ENCODE measurements at places on chromosomes 7 and 10.

DNA sequence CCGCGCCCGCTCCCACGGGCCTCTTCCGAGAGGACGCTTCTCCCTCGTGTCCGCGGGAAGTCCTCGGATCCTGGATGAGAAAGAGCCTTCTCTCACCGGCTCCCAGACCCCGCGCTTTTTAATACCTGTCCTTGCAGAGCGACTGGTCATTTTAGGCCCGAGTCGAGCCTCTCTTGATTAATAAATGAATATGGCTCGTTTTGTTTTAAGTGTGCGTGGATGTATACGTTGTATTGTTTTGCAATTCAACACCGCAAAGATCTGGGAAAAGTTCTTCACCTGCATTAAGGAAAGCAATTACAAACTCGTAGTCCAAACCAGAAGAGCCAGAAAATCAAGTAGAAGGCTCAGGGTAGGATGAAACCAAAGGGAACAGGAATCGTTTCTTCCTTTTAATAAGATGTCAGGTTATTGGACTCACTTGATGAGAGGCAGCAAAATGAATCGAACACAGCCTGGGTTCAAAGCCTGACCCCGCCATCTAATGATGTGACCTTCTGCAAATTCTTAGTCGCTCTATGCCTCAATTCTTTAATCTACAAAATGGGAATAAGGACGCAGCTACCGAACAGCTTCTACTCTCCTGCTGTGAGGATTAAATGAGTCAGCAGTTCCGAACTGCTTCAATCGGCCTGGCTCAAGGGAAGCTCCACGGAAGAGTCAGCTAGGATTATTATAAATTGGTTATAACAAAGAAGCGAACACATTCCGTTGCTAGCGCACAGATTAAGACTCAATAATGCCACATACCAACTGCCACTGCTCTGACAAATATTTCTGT lies 277.8 kb upstream of the NEBL start:
- DNase-seq, result peak; percentile 49

GRCh38 chr7:37690206-37690605 lies 6.6 kb downstream of the GPR141 start:
- DNase-seq, result no peak

- no peak for DNase-seq
These were observed 435.2 kb upstream of the AUTS2 start for GRCh38 chr7:69162931-69163670.

- DNase-seq, result no peak
These were observed 91.6 kb upstream of the ODAD2 start for GRCh38 chr10:28090506-28090905.

GRCh38 chr10:5595994-5596471 lies 70.4 kb downstream of the ASB13 start:
- no peak for DNase-seq

DNA sequence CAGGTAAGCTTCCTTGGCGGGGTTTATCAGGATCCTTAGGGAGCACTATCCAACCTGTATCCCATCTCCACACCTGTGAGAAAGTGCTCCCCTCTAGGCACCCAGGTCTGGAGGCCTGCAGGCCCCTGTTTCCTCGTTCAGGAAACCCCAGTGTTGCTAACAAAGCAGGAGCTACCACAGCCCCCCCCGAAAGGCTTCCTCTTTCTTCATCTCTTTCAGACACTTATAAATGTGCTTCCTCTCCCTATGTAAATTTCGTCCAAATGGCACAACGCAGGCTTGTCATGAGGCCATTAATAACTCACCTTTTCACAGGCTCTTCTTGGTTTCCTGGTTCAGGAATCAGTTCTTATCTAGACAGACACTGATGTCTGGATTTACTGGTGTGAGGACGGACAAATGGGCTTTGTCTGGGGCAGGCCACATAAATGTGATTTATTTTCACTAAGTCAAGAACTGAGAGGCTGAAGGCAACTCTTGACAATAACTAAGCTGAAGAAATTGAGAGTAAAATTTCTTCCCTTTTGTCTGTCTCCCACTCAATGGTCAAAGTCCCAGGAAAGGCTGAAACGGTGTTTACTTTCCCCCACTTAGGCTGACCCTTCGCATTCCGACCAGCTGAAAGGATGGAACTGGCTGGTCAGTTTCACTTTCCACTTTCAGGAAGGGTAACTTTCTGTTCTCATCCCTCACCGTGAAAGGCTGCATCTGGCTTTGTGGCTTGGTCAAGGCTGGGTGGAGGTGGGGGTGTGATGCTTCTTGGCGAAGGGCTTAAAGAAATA lies 46.8 kb downstream of the PIK3AP1 start:
- no peak for DNase-seq

GRCh38 chr7:590731-591551 lies 71.3 kb upstream of the PDGFA start:
- no peak for DNase-seq

GRCh38 chr7:96654630-96655188 lies 54.9 kb downstream of the SEM1 start:
- no peak for DNase-seq

GRCh38 chr7:47873762-47874161 lies 74.5 kb downstream of the PKD1L1 start:
- no peak for DNase-seq

DNA sequence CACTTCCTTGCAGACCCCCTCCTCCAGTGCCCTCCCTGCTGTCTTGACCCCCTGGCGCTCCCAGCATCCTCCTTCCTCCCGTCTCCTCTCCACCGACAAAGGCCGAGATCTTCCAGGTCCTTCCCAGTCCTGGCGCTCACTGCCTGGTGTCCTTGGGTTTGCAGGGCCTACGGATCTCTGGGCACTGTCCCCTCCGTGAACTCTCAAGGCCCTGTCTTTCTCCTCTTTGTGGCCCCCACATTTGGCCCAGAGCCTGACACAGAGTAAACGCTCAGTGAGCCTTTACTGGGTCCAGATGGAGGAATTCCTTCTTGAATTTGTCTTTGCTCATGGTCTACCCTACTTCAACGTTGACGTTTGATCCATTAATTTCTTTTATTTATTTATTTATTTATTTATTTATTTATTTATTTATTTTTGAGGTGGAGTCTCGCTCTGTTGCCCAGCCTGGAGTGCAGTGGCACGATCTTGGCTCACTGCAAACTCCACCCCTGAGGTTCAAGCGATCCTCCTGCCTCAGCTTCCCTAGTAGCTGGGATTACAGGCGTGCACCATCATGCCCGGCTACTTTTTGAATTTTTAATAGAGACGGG lies 29.7 kb downstream of the TMEM270 start:
- no peak for DNase-seq

GRCh38 chr7:134593530-134594392 lies 44.9 kb downstream of the AKR1B15 start:
- DNase-seq, result peak; percentile 75

- no peak for DNase-seq
These were observed 26.2 kb downstream of the CCDC6 start for GRCh38 chr10:59880019-59880717.

- no peak for DNase-seq
These were observed 451 bp downstream of the SRRT start for GRCh38 chr7:100875356-100875751.

DNA sequence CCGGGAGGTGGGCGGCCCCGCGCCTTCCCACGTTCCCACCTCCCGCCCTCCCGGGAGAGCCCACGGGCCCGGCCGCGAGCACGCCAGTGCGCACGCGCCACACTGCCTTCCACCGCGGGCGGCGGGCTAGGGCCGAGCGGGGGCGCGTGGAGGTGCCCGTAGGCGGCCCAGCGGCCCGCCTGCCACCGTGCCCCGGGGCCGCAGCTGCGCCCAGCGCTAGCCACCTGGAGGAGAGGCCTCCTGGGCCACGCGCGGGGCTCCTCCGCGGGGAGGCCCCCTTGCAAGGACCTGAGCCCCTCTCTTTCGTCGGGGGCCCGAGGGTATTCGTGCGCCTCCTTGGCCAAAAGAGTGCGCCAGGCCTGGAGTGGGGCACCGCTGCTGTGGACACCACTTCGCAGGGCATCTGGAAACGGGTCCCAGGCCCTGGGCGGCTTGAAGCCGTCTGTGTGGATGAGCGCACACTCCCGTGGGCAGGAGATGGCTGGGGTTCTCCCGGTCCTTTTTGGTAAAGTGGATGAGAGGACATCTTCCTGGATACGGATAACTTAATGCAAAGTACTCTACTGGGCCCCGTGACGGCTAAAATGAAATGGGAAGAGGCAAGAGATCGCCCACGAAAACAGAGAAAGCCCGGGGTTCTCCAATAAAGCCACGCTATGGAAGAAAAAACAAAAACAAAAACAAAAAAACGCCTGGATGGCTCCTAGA lies 9.0 kb upstream of the EBF3 start:
- DNase-seq, result no peak

- no peak for DNase-seq
These were observed 68.1 kb upstream of the ADCY1 start for GRCh38 chr7:45506059-45506458.
